Endothelial cell of umbilical vein (primary cell): ENCODE measurements at places on chromosomes 3 and 15. TPM values are rescaled to one million over a fixed set of nuclear protein-coding genes. Genes with fewer than 3 reads are reported as not detected.

DNA sequence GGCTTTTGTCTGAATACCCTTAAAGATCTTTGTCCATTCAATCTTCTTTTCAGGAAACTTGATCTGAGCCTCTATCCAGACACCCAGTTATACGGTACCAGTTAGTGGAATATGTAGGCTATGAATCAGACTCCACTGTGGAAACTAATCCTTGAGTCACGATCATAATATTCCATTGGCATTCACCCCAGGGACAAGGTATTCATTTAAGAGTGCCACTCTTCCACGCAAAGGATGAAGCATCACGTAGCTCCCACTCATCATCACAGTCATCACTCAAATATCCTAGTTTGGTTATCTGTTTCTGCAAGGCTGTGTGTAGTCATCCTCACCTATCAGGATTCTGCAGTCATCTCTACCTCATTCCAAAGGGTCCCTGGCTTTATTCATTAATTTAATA is 85.6 kb downstream of the NEDD4 start:
- H3K4me3 ChIP-seq: no peak overlapping the region
- no peaks in the 10 kb centered on the region for H3K36me3 ChIP-seq
- H3K27ac ChIP-seq: peak overlapping the region; percentile 41

DNA sequence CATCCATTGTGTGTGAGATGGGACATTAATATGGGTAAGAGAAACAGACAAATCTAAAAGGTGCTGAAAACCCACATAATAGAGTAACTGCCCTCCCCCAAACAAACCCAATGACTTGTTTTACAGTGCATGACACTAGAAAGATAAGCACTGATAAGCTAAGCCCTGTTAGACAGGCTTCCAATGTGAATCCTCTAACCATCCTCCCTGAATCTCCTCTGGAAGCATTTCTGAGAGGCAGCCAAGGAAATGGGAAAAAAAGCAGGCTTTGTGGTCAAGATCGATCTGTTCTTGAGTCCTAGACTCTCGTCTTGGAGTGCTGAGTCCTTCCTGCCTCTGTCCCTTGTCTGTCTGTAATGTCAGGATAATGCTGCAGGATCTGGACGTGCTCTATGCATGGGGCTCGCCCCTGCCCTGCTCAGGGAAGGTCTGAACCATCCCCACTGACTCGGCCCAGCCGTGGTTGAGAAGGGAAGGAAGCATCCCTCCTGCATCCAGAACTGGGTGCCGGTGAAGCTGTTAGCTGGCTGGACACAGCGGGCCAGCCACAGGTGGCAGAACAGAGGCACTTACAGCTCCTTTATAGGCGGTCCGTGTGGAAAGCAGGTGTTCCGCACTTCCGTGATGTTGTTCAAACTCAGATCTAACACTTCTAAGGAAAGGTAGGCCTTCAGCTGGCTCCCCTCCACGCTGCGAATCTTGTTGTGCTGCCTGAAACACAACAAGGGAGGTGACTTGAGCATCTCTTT is 84.1 kb downstream of the LRIG1 start:
- no peaks in the 10 kb centered on the region for H3K36me3 ChIP-seq
- H3K27me3 ChIP-seq: no peaks in the 10 kb centered on the region
- H3K4me3 ChIP-seq: no peak overlapping the region
- DNase-seq: no peak

- no peaks in the 10 kb centered on the region for H3K27me3 ChIP-seq
- no peak for DNase-seq
- H3K27ac ChIP-seq: no peak overlapping the region
Observed at GRCh38 chr3:12489832-12490231, 5.6 kb downstream of the TSEN2 start.

The TGM5 gene
- total RNA-seq: not detected in 2 replicates

The LOXL1 gene
- total RNA-seq: 5.2 and 9.2 TPM in 2 replicates
